Stimulated activated CD8-positive, alpha-beta memory T cell treated with anti-CD3 and anti-CD28 coated beads, Interleukin-7, amount 100 ng/mL, for 48 hours (primary cell): ENCODE measurements at places on chromosomes 2 and 18.

DNA sequence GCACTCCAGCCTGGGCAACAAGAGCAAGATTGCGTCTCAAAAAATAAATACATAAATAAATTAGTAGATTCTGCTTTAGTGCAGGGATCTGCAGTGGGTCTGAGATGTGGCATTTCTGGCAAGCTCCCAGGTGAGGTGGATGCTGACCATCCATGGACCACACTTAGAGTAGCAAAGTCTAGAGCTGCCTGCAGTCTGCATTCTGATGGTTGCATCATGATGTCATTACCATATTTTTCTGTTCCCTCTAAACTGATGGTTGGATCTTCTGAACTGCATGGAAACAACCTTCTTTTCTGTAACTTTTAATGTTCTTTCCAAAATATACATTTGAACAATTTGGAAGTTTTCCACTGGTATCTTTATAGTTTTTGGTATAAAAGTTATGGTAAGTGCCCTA is 42.9 kb downstream of the MYL12B start:
- no peak for DNase-seq

DNA sequence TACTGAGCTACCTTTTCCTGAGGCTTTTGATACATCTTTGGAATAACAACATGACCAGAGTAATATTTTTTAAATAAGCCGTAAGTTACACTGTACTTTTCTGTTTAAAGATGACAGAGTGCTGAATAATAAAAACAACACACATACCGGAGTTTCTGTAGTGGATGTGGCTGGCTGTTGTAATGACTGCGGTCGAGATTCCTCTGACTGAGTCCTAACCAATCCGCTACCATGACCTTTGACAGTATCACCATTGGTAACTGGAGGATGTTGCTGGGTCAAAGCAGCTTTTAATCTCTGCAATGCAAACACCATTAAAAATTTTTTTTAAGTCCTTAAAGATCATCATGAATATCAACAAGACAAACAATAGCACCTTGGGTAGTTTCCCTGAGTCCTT is 70.7 kb downstream of the ATF2 start:
- DNase-seq: no peak

DNA sequence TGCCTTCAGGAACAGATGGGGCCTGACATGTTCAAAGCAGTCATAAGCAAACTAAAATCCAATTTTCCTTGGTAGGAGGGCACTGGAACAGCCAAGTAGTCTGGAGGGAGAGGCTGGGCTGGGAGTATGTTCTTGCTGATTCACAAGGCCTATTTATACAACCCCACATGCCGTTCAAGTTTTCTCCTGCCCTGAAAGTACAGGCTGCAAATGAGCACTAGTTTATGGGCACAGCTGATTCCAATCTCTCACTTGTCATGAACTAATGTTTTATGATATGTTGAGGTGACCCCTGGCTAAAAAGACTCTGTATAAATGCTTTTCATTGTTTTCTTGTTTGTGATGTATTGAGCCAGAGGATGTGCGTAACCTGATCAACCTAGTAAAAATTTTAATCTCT is 183.4 kb upstream of the SRD5A2 start:
- DNase-seq: no peak

DNA sequence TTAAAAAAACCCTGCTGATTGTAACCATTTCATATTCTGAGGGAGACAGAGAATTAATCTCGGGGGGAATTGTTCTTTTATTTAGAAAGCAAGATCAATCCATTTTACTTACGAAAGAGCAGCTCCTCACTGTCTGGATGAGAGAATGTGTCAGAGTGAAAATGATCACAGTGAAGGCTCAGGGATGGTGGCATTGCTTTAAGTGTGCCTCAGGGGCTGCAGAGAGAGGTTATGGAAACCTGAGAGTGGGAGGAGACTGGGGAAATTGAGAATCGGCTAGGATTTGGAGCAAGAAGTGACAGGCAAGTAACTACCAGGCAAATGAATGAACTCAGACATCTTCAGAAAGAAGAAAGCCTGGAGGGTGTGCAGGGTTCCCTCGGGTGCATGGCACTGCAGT is 34.2 kb downstream of the MRPL35 start:
- no peak for DNase-seq

DNA sequence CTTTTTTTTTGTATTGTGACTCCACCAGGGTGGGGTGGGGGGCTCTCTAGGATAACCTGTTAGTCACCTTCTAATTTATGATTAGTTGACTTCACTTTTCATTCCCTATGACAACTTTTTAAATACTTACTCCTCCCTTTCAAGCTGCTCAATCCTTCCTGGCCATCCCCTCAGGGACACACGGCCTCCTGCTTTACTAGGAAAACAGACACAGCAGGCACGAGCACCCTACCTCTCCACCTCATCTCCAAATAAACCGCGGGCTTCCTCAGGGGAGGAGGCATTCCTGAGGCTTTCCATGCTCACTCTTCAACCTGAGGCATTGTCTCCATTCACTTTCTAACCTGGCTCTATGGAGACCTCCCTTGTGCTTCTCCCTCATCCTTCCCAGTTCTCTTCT is 33.0 kb downstream of the B4GALT6 start:
- no peak for DNase-seq

GRCh38 chr2:121804340-121804739 is 48.9 kb downstream of the TSN start:
- DNase-seq: no peak
